GM03348 (cell line): ENCODE measurements at places on chromosomes 7 and 10.

DNA sequence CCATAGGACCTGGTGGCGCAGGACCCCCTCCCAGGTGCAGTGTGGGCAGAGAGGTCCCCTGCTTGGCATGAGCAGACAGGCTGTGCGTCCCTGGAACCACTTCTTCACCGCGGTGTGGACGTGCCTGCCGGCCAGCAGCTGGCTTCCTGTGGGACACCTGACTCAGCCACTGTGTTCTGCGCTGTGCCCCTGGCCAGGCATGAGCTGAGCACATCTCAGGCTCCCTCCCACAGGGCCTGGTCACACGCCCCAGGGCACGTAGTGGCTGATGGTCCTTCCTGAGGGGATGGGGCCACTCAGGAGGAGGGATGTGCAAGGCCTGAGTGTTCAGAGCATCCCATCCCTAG lies 3.5 kb upstream of the DEPP1 start:
- DNase-seq, result no peak

- no peak for DNase-seq
Measured at GRCh38 chr10:131429942-131430341, 118.4 kb upstream of the TCERG1L start.

- peak; percentile 40 for DNase-seq
Measured at GRCh38 chr7:155002411-155003091, 373 bp downstream of the PAXIP1 start.

DNA sequence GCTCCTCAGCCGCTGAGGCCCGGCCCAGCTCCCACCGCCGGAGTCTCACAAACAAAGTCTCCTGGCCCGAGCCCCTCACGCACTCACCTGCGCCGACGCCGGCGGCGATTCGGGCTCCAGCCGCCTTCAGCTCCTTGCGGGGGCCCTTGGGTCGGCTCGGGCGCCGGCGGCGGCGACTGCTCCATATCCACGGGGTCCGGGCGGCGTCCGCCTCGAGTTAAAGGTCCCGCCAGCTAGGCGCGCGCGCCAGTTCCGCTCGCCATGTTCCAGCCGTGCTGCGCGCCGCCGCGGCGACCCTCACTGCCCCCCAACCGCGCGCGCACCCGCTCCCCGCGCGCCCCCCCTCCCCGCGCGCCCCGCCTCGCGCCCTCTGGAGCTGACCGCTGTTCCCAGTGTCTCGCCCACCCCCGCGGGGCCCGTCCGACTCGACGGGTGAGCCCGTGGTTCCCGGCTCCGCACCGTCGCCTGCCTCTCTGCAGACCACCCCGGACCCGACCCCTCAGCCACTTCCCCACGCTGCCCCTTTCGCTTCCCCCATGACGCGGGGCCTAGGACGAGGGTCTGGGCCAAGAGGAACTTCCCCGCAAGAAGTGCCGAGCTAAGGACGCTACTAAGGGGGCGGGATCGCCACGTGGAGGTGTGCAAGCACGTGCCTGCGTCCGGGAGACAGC lies 396.1 kb downstream of the ZNF33B start:
- DNase-seq, result peak; percentile 3

- no peak for DNase-seq
Measured at GRCh38 chr10:87713707-87714106, 54.0 kb downstream of the PAPSS2 start.

DNA sequence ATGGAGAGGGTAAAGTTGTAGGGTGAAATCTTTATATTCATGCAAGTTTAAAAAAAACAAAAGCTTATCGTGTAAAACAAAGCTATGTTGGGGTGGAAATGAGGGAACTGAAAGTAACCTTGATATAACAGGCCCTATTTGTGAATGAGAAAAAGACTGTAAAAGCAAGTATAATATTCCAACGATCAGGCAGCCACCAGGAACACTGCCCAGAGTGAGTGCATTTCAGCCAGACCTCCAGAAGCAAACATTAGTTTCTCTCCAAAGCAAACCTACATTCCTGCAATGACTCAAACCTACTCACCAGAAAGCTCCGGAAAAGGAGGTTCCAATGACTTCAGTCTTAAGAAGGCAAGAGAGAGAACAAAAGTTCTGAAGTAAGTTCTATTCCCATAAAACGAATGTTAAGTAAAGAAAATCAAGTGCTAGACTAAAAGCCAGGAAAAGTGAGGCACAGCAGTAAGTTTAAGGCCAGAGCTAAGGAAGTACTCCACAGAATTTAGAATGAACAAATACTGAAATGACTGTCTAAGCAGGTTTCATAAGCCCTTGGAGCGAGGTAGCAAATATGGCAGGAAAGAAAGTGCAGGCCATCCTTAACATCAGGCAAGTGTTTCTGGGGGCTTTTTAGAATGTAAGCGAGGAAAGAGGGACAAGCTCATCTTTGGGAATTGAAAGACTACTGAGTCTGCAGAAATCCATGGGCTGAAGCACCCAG lies 493.1 kb downstream of the XPNPEP1 start:
- peak; percentile 60 for DNase-seq

DNA sequence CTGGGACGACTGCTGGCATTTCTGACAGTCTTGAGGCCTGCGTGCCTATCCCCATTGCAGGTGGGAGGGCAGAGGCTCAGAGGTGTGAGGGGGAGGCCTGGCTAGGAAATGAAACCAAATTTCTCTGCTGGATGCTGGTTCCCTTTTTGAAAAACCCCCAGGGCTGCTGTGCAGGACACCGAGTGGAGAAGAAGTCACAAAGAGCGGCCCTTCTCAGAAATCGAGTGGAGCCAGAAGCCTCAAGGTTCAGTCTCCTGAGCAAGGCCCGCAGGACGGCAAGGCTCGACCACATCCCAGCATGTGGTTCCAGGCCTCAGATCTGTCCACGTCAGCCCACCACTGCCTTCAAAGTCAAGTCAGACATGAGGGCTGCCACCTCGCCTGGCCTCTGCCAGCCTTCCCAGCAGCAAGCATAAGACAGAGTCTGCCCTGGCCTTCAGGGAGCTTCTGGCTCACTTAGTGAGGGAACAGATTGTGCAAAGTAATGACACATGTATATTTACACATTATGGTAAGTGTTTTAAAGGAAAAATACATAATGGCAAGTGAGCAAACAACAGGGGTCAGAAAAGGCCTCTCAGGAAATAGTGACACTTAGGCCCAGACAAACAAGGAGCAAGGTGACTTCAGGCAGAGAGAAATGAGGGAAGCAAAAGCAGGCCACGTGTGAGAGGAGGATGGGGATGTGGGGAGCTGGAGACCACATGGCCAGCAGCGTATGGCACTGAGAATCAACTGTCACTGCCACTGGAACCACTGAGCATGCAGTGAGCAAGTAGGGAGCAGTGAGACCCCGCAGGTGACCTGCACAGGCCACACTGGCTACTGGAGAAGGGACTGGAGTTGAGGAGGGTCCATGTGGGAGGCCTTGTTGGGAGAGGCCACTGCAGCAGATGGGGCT lies 86.7 kb downstream of the ARHGAP22 start:
- no peak for DNase-seq

- DNase-seq, result no peak
Measured at GRCh38 chr10:132232981-132233380, 46.2 kb downstream of the DPYSL4 start.

- no peak for DNase-seq
Measured at GRCh38 chr7:117135553-117135891, 182.2 kb downstream of the ST7 start.

DNA sequence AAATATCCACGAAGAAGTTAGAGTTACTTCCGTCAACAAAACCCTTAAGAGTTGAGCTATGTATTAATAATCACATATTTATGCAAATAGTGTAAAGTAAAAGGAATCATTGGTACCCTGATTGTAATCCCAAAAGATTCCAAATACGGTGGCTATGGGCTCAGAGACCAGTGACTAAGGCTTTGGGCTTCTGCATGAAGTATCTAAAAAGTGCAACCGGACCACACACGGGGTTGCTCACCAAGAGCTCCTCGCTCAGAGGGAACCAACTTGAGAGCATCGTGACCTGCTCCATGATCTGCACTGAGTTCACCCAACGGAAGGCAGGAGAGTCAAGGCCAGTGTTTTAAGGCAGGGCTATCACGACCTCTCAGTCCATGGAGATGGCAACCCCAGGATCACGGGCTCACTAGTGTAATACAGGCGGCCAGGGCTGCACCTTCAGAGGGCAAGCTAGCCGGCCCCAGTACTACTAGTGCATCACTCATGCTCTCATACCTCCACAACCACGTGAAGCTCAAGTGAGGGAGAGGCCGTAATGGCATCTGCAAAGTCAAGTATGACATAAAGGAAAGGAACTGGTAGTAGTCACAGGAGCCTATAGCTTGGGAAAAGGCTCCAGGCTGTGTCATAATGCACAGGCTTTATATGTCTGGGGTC lies 77.1 kb upstream of the CAMK2B start:
- no peak for DNase-seq

DNA sequence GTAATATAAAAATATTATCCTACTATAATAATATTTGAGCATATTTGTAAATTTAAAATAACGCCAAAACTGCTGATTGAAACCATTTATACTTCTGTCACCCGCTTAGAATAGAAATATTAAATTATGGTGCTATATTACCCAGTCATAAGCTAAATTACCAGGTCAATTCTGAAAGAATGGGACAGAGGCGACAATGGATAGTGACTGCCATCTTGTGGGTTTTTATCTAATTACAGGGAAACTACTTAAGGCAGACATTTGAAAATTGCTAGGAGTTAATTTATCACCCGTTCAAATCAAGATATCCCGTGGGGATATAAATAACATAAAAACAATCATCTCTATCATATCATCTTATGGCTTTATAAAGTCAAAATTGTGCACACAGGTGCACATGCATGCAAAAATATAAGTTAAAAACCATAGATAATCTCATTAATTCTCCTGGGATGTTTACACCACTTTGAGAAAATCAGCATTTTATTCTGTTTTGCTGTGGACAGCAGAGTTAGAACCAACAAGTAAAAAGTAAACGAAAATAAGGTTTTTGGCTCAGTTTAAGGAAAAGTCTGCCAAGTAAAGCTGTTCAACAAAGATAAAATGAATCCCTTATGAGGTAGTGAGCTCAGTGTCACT lies 41.3 kb upstream of the HPSE2 start:
- no peak for DNase-seq

- DNase-seq, result peak; percentile 88
Measured at GRCh38 chr7:29408841-29409243, 154.8 kb upstream of the PRR15 start.

DNA sequence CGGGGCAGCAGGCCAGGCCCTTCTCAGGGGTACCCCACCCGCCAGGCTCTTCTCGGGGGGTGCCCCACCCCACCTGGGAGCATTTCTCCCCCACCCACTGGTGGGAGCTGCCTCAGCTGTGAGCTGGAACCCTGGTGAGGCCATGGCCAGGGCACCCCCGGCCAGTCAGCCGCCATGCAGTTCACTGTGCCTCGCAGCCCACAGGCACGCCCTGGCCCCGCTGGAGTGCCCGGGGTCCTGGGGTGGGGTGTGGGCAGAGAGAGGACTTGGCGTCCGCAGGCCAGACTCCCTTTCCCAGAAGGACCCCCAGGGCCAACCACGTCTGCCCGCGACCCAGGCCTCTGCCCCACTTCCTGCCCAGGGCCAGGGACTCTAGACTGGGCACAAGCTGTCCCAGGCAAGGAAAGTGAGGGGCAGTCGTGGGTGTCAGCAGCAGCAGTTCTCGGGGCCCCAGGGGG lies 13.1 kb downstream of the DPYSL4 start:
- DNase-seq, result no peak

- no peak for DNase-seq
Measured at GRCh38 chr10:679556-679955, 9.9 kb downstream of the DIP2C start.

- no peak for DNase-seq
Measured at GRCh38 chr10:49619613-49620012, 5.8 kb downstream of the CHAT start.

GRCh38 chr7:1887251-1887650 lies 217.2 kb downstream of the ELFN1 start:
- DNase-seq, result no peak

DNA sequence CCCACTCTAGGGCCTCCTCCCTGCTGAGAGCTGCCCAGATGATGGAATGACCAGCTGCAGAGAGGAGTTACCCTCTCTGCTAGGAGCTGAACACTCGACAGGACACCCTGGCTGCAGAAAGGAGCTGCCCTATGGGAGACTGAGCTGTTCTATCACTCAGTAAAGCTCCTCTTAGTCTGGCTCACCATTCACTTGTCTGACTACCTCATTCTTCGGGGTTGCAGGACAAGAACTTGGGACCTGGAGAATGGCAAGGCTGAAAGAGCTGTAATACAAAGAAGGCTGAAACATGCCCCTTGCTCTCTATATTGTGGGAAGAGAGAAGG lies 30.5 kb downstream of the CRTAC1 start:
- DNase-seq, result no peak

- no peak for DNase-seq
Measured at GRCh38 chr10:42609872-42610271, 28.5 kb downstream of the ZNF33B start.

GRCh38 chr10:104589871-104590270 lies 51.2 kb upstream of the SORCS3 start:
- DNase-seq, result peak; percentile 80

DNA sequence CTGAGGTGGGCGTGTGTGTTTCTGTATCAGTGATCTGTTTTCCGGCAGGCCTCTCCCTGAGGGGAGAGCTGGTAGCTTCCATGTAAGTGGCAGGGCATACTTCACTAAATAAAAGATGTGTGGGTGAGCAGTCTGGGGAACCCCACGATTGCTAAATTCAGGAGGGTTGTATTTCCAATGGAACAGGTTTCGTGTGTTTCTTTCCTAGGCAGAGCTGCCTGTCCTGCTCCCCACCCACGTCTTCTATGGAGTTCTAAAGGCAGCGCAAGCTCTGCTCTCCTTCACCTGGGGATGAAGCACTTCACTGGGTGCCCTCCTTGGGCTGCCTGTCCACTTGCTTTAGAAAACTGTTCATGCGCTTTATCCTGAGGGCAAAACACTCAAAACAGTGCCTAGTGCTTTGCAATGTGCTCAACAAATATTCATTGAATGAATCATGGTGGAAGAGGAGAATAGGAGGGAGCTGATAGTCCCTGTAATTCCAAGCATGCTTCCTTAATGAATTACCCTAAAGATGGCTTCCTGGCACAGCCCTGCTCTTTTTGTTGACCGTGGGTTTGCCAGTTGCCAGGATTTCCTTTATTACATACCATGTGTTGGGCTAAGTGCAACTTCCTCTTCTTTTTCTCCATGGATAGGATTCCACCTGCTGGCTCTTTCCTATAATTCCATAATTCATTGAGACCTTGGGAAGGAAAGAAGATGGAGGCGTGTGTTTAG lies 50.6 kb upstream of the SRPK2 start:
- DNase-seq, result peak; percentile 90

GRCh38 chr10:17716161-17716560 lies 35.8 kb upstream of the TMEM236 start:
- DNase-seq, result no peak

GRCh38 chr7:89731751-89732445 lies 422.4 kb upstream of the STEAP1 start:
- DNase-seq, result no peak
